Activated CD8-positive, alpha-beta T cell treated with anti-CD3 and anti-CD28 coated beads, Interleukin-2, amount 10 ng/mL, durations not matched to agents 7 days and 5 days (primary cell): ENCODE measurements at places on chromosomes 4 and X. TPM values are rescaled to one million over a fixed set of nuclear protein-coding genes. Genes with fewer than 3 reads are reported as not detected.

DNA sequence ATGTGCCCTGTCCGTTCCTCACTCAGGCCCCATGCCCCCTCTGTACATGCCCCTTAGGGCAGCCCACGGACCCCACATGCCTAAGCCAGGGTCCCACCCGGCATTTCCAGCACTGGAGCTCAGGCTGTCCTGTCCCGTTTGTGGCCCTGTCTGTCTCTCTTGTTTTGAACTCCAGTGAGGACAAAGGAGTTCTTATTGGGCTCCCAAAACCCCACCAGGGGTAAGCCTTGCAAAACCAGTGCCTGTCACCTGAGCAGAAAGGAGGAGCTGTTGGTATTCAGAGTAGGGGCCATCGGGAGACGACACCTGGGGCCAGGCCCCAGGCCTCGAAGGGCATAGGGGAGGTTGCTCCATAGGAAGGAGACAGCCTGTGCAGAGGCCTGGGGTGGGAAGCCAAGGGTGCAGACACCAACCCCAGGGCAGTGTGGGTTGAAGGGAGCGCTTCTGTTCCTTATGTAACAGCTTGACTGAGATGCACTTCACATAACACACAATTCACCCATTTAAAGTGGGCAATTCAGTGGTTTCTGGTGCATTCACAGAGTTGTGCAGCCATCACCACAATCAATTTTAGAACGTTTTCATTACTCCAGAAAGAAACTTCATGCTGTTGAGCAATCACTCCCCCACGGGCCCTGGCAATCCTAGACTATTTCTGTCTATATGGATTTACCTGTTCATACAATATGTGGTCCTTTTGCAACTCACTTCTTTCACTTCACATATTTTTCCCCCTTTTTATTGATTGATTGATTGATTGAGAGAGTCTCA, 31.7 kb downstream of the MAN2B2 start:
- no peak for DNase-seq

DNA sequence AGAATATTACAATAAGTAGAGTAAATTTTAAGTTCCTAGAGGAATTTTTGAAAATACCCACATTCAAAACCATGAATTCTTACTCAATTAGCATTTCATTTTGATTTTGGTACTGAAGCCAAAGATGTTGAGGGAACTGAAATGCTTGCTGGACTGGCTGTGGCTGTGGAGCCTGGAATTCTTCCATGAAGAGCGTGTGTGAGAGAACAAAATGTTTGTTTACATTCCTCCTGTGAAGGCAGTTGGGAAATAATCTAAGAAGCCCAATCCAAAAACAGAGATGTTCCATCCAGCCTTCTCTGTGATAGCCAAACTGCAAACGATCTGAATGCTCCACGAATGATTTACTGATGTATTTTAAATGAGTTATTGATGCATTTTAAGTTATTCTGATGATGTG, 3.8 kb upstream of the ADH1B start:
- DNase-seq, result no peak

- no peak for DNase-seq
Observed at GRCh38 chrX:19578956-19579355, 63.6 kb upstream of the MAP3K15 start.

- DNase-seq, result no peak
Observed at GRCh38 chrX:154539077-154539476, 7.6 kb downstream of the G6PD start.

DNA sequence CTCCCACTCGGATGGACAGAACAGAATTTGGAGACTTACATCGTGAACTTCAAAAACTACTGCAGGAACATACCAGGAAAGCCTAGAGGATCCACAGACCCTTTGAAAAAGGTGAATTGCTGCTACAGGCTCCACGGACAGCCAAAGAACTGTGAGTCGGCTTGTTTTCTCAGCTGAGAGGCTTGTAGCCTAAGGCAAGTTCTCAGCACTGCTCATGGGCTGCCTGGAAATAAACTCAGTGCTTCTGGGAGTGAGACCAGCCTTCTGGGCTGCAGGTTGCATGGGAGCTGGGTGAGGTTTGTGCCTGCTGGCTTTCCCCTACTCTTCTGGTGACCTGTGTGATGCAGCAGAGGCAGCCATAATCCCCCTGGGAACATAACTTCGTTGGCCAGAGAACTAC, 1397.6 kb downstream of the FAM133A start:
- no peak for DNase-seq

- no peak for DNase-seq
Observed at GRCh38 chrX:72381439-72382201, 75.9 kb upstream of the CITED1 start.

DNA sequence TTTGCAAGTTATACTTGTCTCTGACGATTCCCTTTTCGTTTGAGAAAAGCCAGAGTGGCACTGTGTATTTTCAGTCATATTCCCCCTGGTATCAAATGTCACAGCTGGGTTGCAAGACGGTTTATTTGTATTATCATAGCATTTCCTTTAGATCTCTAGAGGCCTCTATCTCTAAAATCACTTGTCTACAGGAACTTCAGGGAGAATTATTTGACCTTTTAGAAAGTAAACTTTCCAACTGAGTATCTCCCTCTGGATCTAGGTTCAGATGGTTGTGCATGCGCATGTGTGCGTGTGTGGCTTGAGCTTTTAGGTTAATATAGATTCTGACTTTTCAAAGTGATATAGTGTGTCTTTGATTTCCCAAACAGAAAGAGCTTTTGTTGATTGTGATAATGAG, 15.1 kb upstream of the TAB3 start:
- DNase-seq, result no peak

- no peak for DNase-seq
Observed at GRCh38 chr4:153513596-153513995, 47.4 kb downstream of the TMEM131L start.

GRCh38 chrX:20116577-20117240, at the start of gene MAP7D2:
MAP7D2 (minus strand) TSS chrX:20116907; CDS start chrX:20116879, 28 bp downstream.
- DNase-seq, result no peak

DNA sequence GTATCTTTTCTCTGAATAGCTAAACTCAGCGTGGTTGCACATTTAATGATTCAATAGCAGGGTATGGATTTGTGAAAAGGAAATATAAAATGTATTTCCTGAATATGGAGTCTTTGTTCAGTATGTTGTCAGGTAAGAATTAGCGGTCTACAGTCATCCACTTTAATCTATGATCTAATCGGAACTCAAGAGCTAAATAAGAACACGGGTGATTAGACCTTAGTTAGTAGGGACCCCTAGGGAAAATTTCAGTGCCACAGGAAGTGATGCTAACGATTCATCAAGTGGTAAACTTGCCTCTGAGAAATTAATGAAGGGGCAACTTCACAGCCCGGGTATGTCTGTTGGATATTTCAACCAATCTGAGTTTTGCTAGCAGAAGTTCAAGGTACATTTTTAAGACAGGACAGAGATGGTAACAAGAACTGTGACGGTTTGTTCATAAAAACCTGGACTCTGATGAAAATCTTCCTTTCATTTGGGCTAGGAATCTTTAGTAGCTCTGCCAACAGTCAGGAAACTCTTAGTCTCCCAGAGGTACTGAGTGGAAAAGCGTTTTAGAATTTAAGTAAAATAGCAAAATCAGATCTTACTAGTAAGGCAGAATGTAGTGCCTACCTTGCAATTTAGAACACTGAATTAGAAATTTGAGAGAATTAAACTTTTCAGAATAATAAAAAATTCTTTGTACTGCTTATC, 47.1 kb downstream of the PCDH7 start:
- DNase-seq, result no peak

- no peak for DNase-seq
Observed at GRCh38 chr4:155526452-155527169, 140.0 kb upstream of the GUCY1A1 start.

- no peak for DNase-seq
Observed at GRCh38 chrX:43423876-43424275, 232.2 kb upstream of the MAOA start.

- DNase-seq, result no peak
Observed at GRCh38 chr4:161444626-161445025, 719.2 kb downstream of the FSTL5 start.

DNA sequence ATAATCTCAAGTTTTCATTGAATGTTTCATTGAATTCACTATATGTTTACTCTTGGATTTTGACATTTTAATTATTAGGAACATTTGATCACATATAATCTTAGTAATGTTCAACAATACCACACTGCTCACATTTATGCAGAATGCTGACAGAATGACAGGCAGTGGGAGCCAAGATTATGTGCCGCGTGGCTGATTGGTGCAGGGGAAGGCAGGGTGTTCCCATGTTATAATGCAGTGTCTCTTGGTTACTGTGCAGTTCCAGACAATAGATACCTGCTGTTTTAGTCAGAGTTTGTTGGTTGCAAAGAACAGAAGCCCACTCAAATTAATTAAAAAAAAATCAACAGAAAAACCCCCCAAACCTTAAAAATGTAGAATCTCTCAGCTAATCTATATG, 33.0 kb downstream of the FHIP1A start:
- no peak for DNase-seq

DNA sequence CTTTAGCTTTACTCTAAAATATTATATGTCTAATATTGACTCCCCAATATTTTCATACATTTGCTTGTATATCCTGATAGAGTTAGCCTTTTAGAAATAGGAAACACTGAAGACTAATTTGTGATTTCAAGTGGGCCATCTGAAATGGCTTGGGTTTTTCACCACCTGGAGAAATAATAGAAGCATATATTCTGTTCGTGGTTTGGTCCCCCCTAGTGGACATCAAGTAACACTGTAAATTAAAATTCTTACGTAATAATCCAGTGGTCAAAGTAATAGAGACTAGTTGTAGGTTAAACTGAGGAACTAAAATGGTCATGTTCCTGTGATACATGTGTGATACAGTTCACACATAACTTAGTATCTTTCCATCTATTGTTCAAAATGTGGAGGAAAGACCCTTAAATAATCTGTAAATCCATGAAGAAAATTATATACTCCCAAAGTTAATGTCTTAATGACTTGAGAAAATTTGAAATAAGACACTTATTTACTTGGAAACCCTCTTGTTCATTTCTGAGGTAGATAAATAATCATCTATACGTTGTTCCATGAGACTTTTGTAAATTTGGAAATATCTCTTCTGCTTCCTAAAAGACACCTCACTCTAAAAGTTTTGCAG, 79.8 kb upstream of the SMARCAD1 start:
- DNase-seq, result no peak

GRCh38 chr4:76799140-76799539, 98.8 kb downstream of the SOWAHB start:
- DNase-seq, result no peak

DNA sequence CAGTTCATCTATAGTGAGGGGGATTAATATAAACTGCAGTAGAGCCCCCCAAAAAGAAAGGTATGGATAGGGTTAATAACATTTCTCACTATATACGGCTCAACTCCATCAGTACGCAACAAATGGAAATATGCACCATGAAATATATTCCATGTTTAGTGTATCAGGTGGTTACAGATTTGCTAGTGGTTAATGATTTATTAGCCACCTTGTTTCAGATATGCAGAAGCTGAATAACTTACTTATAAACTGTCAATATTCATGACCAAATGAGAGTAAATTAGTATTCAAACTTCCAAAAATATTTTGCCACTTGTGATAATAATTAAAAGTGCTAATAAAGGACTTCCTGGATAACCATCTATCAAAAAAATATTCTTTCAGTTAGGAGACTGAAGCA, 14.8 kb downstream of the AMTN start:
- DNase-seq, result no peak

DNA sequence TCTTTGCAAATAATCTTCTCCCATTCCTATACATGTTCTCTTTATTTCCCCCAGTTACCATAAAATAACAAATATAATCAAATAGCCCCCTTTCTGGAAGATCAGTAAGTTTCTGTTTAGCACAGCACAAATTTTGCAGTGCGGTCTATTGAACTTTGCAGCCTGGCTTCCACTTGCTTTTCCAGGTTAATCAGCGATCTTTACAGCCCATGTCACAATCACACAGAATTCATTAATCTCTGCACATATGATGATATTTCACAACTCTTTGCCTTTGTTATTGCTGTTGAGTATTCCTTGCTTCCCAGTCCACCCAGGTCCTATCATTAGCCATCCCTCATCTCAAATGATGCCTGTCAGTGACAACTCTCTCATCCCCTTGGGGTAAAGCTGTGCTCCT, 2358.0 kb downstream of the PCDH7 start:
- no peak for DNase-seq

DNA sequence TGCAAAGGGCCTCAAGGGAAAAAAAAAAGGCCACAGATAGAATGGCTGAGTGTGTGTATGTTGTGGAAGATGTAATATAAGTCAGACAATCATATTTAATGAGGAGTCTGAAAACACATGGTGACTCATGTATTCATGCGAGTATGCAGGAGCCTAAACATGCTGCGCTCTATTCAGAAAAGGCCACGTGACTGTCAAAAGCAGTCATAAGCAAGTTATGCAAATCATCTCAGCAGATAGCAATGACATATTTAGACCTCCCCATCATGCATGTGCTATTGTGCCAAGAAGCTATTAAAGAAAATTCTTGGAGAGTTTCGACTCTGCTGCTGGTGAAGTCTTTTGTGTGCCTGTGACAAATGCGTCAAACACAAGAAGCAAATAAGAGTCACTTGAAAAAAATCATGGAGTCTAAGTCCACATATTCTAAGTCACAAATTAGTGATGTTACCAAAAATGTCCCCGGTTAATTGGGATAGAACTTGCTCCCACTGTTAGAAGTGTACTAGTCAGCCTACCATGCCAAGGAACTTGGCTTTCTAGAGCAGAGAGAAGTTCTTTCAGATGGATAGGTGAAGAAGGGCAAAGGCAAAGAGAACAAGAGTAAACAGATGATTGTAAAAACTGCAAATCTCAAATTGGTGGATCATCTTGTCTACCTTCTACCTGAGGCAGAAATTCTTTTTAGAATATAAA, 5.0 kb downstream of the LNX1 start:
- no peak for DNase-seq

DNA sequence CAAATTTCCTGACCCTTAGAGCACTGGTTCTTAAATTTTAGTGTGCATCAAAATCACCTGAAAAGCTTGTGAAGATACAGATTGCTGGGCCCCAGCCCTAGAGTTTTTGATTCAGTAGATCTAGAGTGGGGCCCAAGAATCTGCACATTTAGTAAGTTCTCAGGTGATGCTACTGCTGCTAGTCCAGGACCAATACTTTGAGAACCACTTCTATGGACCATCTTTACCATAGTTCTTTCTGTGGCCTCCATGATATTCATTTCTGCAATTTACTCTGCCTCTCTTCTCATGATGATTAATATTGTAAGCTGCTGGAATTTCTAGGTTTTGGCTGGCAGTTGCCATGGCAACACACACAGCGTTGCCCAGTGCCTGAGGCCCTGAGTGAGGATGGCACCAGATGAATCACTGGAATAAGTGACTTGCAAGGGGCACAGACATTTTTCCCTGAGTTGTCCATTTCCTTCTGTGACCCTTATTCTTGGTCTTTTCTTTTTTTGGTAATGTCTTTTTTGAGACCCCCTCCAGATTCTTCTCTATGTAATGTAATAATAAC, 83.6 kb downstream of the PPP1R2C start:
- no peak for DNase-seq

CT55 gene
- total RNA-seq, result not detected

MAGEA11 gene
- total RNA-seq, result not detected

CXCR3 gene
- 145 TPM for total RNA-seq

ADH1A gene
- not detected for total RNA-seq

TRMT10A gene
- 7.4 TPM for total RNA-seq

KIT gene
- 4.2 TPM for total RNA-seq

FAM47E gene
- not detected for total RNA-seq

FHIP1A gene
- not detected for total RNA-seq
